ENCODE measurements at places on chromosomes 6 and 20. TPM values are rescaled to one million over a fixed set of nuclear protein-coding genes. Genes with fewer than 3 reads are reported as not detected.

Gene ADGRF5
- total RNA-seq = 51.3 TPM

Gene PRPH2
- total RNA-seq = 1.9 TPM

- H3K4me1 ChIP-seq = peaks cover 61% of the 10 kb centered on the region
- H3K27me3 ChIP-seq = no peaks in the 10 kb centered on the region
- H3K27ac ChIP-seq = no peak overlapping the region
- no peaks in the 10 kb centered on the region for H3K36me3 ChIP-seq
Observed at GRCh38 chr6:134723081-134723871, 226.6 kb downstream of the ALDH8A1 start.

DNA sequence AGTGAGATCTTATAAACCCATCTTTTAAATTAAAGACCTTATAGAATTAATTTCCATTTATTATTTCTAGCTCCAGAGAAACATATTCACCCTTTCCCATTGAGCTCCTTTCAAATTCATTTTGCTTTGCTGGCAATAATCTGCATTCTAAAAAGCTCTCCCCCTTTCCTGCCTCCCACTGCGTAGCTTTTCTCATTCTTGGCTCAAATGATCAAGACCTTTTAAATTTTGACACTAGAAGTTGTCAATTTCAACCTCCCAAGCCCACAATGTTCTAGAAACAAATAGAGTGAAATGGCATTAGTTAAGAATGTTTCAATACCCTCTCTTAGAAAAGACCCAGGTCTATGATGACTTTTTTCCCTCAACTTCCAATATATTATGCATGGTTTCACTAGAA, 186.9 kb downstream of the AKAP7 start:
- H3K4me1 ChIP-seq = no peaks in the 10 kb centered on the region
- no peak overlapping the region for H3K4me3 ChIP-seq
- no peak for DNase-seq
- H3K36me3 ChIP-seq = no peaks in the 10 kb centered on the region
- H3K27me3 ChIP-seq = no peaks in the 10 kb centered on the region

DNA sequence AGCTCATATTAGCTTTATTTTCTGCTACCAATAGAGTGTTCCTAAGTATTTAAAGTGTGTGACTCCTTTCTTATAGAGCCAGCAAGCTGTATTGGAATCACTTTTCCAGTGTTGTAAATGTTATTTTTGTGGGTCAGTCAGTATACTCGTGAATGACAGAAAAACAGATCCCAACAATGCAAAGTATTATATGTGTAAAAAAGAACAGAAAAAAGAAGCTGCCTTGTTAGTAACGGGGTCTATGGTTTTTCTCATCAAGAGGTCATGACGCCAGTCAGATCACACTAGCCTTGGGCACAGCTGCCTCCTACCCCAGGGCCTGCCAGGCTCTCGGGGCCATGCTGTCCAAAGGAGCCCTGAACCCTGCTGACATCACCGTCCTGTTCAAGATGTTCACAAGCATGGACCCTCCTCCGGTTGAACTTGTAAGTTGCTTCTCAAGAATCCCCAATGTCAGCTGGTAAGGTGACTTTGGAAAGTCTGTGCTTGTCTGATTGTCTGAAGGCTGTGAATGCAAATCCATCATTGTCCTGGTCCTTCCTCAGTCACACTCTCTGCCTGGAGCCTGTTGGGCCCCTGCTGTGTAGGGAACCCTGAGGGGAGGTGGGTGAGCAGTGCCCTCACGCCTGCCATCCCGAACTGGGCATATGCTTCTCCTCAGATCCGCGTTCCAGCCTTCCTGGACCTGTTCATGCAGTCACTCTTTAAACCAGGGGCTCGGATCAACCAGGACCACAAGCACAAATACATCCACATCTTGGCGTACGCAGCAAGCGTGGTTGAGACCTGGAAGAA, 9.8 kb downstream of the NELFCD start:
- H3K27ac ChIP-seq = no peak overlapping the region
- no peaks in the 10 kb centered on the region for H3K4me1 ChIP-seq
- DNase-seq = no peak
- H3K4me3 ChIP-seq = no peak overlapping the region
- H3K36me3 ChIP-seq = peaks cover 98% of the 10 kb centered on the region
